Chondrocyte (in vitro differentiated cells): ENCODE measurements at places on chromosomes 16 and 17.

DNA sequence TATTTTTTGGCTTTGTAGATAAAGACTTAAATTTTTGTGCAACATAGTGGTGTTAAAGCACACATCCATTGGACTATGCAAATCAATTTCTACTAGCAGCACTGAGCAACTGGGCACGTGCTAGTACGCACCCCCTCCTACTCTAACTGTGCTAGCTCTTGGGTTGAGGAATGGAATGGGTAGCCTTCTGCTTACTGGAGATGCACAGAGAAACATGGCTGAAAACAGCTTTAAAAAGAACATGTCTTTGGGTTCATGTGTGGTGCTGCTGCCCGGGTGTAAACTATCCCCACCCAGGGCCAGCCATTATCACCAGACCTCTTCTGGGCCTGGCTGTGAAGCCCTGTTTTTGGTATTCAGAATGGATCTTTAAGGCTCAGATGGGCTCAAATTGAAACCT, 7.3 kb downstream of the ESRP2 start:
- DNase-seq, result no peak

DNA sequence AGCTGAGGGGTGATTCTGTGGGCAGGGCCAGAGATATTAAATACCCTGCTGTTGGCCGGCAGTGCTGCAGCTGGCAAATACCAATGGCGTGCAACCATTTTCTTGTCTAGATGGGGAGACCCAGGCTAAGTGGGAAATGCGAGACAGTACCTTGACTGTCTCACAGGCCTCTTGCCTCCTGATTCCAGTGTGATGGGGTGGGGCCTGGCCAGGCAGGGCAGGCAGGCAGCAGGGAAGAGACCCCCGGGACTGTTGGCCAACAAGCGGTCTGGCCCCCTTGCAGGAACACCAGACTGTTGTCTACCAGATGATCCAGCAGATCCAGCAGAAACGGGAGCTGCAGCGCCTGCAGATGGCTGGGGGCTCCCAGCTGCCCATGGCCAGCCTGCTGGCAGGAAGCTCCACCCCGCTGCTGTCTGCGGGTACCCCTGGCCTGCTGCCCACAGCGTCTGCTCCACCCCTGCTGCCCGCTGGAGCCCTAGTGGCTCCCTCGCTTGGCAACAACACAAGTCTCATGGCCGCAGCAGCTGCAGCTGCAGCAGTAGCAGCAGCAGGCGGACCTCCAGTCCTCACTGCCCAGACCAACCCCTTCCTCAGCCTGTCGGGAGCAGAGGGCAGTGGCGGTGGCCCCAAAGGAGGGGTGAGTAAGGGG, 5.7 kb upstream of the CISD3 start:
- DNase-seq, result no peak

- no peak for DNase-seq
Observed at GRCh38 chr17:58325289-58325726, 3.3 kb downstream of the TSPOAP1 start.

DNA sequence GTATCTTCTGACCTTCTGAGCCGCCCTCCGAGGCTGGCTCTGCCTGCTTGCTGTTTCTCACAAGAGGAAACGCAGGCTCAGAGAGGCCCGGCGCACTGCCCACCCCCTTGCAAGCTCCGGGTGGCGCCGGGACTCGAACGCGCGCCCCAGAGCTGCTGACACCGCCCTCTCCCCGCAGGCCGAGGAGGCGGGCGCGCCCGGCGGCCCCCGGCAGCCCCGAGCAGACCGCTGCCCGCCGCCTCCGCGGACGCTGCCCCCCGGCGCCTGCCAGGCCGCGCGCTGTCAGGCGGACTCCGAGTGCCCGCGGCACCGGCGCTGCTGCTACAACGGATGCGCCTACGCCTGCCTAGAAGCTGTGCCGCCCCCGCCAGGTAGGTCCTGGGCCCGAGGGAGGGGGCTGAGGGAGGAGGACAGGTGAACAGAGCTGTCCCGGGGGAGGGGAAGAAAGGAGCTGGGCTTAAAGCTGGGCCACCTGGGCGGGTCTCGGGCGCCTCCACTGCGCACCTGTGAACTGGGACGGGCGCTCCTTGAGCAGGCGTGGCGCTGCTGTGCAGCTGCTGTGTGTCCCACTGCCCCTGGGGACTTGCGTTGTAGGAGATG, 18.2 kb downstream of the WFDC1 start:
- peak; percentile 82 for DNase-seq
